ENCODE measurements at places on chromosomes 7 and 10. TPM values are rescaled to one million over a fixed set of nuclear protein-coding genes. Genes with fewer than 3 reads are reported as not detected.

CRHR2 gene
- 0.42 TPM for polyA plus RNA-seq

CAMK2B gene
- 67.3 TPM for polyA plus RNA-seq

IDI2 gene
- 0.24 TPM for polyA plus RNA-seq

PIK3CG gene
- not detected for polyA plus RNA-seq

Data from neural cell (in vitro differentiated cells).